ENCODE measurements at places on chromosomes 16 and 17.

DNA sequence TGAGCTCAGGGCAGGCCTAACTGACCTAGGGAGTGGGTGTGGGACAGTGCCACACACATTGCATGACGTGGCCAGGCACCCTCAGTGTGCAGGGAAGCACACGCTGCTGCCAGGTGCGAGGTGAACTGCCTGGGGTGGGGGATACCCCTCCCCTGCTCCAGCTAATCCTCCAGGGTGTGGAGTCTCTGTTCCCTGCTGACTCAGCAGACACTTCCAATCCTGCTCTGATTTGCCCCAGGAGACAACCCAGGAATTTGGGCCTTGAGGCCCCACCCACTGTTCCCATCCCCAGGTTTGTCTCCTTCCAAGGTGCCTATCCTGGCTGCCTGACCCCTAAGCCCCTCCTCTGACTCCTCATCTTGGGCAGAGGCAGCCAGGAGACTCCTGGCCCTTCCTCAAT is 10.7 kb downstream of the DLX3 start:
- DNase-seq: no peak

GRCh38 chr16:85331688-85332087 is 219.4 kb upstream of the CIBAR2 start:
- DNase-seq: no peak

- DNase-seq: no peak
These were observed 23.0 kb downstream of the VPS35L start for GRCh38 chr16:19578378-19578971.

DNA sequence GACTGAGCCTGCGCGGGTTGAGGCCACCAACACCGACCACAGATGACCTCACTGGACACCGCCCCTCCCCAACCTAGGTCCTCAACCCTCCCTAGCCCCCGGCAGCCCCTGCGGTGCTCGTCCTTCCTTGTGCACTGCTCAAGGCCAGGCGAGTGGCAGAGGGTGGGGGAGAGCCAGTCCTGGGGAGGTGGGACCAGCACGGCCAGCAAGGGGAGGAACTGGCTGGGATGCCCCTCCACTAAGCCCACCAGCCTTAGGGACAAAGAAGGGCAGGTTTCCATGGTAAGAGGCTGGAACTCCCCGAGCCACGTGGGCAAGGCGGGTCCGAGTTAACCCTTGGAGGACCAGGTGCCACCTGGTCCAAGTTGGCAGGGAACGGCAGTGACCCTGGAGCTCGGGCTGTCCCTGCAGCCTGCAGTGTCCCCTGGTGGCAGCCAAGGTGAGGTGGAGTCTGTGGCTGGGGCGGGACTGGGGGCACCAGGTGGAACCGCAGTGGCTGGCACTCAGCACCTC is 9.2 kb downstream of the FSCN2 start:
- no peak for DNase-seq

DNA sequence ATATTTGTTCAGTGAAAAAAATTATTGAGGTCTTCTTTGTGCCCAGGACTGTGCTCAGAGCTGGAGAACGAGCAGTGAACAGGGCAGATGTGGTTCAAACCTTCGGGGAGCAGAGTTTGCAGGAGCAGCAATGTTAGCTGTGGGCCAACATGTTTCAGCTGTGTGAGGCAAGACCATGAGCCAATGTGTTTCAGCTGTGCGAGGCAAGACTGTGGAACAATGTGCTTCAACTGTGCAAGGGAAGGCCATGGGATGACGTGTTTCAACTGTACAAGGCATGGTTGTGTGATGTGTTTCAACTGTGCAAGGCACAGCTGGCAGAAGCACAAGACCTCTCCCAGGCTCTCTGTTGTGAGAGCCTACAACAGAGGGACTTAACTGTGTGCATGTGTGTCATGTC is 35.2 kb upstream of the SDK2 start:
- DNase-seq: no peak

GRCh38 chr17:50763716-50764475 is 3.4 kb downstream of the ANKRD40CL start:
- no peak for DNase-seq

GRCh38 chr16:57732037-57732436 is 3.5 kb upstream of the KATNB1 start:
- no peak for DNase-seq

- DNase-seq: no peak
These were observed 38.6 kb downstream of the AXIN2 start for GRCh38 chr17:65522751-65523404.

GRCh38 chr17:81026266-81027036 is 8.5 kb upstream of the BAIAP2 start:
- DNase-seq: no peak

GRCh38 chr17:81110488-81111040 is 54.7 kb upstream of the PVALEF start:
- DNase-seq: no peak

DNA sequence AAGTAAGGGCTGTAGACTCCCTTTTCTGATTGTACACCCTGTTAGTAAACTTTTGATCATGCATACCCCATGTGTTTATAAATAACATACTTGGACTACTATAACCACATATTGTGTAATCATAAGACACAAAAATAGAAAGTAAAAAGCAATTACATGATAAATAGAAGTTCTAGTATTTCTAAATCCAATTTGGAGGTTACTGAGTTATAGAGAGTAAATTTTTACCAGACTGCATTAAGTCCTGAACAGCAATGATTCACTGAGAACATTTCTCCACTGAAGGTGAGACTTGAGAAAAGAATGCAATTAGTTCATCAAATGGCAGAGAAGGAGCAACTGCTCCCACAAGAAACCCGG is 7.7 kb upstream of the TBKBP1 start:
- DNase-seq: no peak

DNA sequence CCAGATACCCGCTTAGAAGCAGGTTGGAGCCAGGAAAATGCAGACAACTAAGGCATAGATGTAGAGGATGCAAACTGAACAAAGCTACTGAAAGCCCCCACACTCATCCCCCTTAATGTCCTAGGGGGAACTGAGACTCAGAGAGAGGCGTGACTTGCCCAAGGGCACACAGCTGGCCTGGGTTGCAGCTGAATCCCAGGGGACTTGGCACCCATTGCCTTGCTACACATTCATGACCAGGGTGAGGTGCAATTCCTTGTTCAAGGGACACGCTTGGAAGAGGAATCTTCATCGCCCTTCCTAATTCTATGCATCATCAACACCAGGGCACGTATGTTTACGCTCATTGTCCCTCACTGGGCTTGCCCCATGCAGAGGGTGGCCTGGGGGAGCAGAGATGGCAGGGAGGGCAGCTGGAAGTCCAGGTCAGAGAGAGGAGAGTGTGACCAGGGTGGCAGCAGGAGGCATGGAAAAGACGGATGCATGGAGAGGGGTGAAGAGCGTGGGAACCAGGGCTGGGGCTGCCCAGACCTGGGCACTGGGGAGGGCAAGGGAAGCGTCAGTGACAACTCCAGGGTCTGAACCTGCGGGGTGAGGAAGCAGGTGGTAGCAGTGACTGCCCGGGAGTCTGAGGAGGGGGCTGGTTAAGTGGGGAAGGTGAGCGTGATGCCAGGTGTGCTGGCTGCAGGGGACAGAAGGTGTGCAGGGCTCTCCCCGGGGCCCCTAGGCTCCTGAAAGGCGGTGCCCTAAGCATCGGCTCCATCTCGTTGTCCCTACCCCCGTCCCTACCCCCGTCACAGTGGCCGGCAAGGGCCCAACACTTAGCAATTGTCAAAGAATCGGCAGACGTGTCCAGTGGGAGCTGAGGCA is 267.1 kb upstream of the TNRC6C start:
- DNase-seq: no peak

DNA sequence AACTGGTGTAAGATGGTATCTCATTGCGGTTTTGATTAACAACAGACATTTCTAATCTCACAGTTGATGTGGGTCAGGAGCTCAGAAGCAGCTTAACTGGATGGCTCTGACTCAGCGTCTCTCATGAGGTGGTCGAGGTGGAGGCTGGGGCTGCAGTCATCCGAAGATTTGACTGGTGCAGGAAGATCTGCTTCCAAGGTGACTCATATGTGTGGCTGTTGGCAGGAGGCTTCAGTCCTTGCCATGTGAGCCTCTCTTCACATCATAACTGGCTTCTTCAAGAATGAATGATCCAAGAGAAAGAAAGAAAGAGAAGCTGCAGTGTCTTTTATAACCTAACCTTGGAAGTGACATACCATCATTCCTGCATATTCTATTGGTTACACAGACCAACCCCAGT is 376.1 kb downstream of the SEC14L1 start:
- no peak for DNase-seq

- no peak for DNase-seq
These were observed 1.2 kb upstream of the ZC3H18 start for GRCh38 chr16:88568710-88569613.

DNA sequence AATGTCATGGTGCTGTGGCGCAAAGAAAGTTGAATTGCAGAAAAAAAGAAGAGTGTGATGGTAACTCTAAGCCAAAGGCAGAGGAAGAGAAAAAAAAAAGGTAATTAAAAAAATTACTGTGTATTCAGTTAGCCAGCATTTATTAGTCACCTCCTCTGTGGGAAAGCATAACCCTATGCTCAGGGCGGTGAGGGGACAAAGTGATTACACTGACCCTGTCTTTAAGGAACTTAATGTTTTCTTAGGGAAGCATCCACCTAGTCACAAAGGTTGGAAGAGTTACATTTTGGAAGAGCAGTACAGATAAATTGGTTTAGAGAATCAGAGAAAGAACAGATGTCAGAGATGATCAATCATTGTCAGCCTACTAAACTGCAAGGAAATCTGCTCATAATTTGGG is 410.3 kb downstream of the CDH11 start:
- DNase-seq: no peak

- DNase-seq: no peak
These were observed 42.0 kb upstream of the ZNF469 start for GRCh38 chr16:88340755-88341150.

- no peak for DNase-seq
These were observed 43.8 kb downstream of the COPRS start for GRCh38 chr17:31815212-31815730.

DNA sequence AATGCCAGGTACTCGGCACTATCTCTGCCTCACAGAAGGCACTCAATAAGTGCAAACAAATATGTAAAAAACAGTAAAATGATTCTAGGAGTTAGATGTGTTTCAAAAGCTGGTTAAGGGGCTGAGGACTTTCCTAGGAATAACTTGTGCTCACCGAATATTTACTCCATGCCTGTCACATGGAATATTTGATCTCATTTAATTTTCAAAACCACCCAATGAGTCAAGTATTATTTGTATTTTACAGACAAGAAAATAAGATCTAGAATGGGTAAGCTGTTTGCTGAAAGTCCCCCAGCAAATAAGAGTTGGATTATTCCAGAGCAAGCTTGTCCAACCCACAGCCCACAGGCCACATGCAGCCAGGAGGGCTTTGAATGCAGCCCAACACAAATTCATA is 34.6 kb upstream of the LYRM9 start:
- DNase-seq: no peak

- DNase-seq: no peak
These were observed 172.8 kb upstream of the PSMD7 start for GRCh38 chr16:74123826-74124225.

GRCh38 chr16:3101018-3101840 is 2.1 kb upstream of the ZSCAN10 start:
- no peak for DNase-seq

GRCh38 chr17:30376621-30377452 is 1.9 kb upstream of the CPD start:
- no peak for DNase-seq

- no peak for DNase-seq
These were observed at the start of gene MT3 for GRCh38 chr16:56589141-56590039. Gene MT3, plus strand, starts transcription at chr16:56589528. Its CDS starts 63 bp downstream, at chr16:56589591.

- no peak for DNase-seq
These were observed 609.9 kb upstream of the SALL1 start for GRCh38 chr16:51761001-51761400.

DNA sequence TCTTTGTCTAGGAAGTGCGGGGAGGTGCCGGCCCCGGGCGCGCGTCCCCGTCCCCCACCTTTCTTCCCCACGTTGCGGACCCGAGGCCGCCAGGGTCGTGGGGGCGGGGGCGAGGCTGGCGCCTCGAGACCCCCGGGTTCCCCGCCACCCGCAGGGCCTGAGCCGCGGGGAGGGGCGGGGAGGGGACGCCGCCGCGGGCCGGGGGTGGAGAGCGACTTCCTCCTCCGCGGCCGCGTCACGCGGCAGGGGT is 1.8 kb upstream of the ACTG1 start:
- DNase-seq: no peak

DNA sequence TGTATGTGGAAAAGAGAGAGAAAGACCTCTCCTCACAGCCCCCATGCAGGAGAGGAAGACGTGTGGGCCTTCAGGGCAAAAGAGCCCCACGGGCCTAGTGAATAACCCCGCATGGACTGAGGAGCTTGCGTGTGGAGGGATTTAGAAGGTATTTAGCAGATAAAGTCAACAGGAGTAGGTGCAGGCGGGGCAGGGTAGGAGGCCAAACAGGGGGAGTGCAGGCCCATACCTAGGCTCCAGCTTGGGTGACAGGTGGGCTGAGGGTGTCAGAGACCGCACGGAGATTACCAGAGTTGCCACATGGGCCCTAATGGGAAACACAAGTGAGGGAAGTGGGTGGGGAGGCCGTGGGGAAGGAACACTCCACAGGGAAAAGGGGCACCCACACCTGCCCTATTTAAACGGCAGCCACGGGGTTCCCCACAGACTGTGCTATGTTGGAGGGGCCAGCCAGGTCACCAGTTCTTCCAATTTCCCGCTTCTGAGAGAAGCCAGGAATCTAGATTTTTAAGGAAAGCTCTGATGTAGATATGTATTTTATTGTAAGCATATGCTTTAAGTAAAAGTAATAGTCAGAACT is 8.2 kb upstream of the CNGB1 start:
- DNase-seq: no peak

Measured in mesothelial cell of epicardium (in vitro differentiated cells).